HS-5 (cell line): ENCODE measurements at places on chromosomes 1 and 21.
A peak's percentile ranks its signal among the peaks of the same experiment; 100 is the strongest.

DNA sequence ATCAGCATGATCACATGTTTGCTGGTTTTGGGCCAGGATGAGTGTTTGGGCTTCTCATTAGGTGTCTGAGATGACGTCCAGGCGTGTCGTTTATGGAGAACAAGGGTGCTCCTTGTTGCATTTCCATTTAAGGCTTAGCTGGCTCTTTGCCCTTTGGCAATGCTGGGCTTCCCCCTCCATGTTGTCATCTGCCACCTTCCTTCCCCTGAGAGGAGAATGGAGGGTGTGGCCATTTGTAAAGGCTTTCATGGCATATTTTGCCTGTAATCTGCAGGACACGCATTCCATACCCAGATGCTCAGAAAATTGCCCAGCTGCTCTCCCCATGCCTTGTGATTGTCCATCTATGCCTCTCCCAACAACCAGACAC is 27.7 kb downstream of the PKP1 start:
- DNase-seq, result no peak

DNA sequence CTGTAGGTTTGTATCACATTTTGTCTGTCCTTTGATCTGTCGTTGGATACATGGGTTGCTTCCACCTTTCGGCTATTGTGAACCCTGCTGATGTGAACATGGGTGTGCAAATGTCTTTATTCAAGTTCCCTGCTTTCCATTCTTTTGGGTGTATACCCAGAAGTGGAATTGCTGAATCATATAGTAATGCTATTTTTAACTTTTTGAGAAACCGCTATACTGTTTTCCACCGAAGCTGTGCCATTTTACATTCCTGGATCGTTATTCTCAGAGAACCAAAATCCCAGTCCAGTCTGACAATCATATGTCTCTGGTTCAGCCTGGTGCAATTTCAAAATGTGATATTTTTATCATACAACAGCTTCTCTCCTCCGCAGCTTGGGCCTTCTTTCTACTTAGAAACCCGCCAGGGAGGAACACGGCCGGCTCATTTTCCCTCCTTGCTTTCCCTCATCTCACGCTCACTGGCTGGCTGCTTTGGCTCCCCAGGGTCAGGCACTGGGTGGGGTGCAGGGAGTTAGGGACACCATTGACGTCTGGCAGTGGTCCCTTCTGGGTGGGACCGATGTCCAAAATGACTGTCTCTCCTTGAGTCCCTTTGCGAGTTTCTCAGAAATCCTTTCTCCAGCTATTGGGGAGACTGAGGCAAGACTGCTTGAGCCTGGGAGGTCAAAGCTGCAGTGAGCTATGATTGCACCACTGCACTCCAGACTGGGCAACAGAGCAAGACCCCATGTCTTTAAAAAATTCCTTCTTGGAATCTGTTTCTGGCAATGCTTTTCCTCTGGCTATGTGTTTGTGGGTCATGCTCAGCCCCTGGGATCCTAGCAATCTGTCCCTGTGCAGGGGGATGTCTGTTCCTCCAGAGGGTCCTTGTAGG is 73.5 kb upstream of the AKT3 start:
- DNase-seq, result no peak

DNA sequence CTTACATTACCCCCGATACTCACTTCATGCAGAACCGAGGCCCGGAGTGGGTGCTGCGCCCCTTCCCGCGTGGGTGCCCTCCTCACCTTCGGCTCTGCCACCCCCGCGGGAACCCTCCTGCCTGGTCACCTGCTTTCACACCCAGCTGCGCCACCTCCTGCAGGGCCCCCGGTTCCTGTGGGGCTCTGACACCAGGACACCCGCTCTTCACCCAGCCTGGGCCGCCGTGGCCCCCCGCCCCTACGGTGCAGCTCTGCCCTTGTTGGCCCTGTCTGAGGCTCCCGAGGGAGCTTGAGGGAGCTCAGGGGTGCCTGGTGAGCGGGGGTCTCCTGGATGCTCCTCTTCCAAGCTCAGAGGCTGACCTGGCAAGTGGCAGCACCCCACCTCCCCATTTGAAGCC is 19.0 kb downstream of the RRP1 start:
- no peak for DNase-seq

GRCh38 chr1:22297999-22298398 is 153.7 kb upstream of the ZBTB40 start:
- no peak for DNase-seq

- no peak for DNase-seq
Measured at GRCh38 chr21:19368944-19369343, 965.4 kb upstream of the TMPRSS15 start.

DNA sequence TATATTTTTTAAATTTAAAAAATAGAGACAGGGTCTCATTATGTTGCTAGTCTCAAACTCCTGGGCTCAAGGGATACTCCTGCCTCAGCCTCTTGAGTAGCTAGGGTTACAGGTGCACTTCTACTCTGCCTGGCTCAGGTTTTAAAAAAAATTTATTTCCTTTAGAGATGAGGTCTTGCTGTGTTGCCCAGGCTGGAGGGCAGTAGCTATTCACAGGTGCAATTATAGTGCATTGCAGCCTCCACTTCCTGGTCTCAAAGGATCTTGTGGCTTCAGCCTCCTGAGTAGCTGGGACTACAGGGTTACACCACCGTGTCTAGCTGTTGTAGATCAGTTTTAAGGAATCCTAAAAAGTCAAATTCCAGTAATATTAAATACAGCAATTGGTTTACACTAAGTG is 5.0 kb downstream of the RNF11 start:
- DNase-seq, result no peak

DNA sequence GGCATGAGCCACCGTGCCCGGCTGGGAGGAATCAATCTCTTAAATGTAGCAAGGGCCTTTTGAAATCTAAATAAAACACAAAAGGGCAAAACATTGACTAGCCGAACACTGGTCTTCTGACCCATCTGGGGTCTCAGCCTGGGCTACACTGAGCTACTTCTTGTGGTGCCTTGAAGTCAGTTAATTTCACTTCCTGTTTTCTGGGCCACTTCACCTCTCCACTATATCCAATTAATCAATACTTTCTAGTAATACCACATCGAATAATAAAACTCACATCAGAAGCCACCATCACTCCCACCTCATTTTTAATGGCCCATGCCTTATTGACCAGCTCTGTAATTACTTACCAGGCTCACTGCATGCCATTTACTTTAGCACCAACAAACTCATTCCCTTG is 138.0 kb upstream of the SAMSN1 start:
- DNase-seq, result no peak

- DNase-seq, result no peak
Measured at GRCh38 chr1:178646821-178647220, 78.2 kb upstream of the RALGPS2 start.

GRCh38 chr1:78441921-78442320 is 48.9 kb upstream of the PTGFR start:
- no peak for DNase-seq

DNA sequence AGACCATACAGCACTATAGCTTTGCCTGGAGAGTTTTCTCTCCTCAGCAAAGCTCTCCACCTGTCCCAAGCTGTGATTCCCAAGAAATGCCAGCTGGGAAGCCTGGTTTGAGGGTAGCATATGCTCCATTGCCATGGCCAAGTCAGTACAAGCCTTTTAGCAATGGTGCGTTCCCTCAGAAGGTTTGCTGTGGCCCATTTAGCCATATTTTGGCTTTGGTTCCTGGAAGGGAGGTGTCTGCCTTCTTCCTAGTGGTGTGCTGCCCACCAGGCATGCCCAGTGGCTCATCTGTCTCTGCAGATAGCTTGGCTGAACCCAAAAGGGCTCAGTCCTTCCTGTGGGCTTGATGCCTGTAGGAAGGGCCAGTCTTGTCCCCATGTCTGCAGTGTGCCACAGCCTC is 32.4 kb downstream of the GALNT2 start:
- DNase-seq, result no peak

GRCh38 chr1:193183019-193183627 is 3.3 kb downstream of the B3GALT2 start:
- DNase-seq, result peak; percentile 29

- DNase-seq, result no peak
Measured at GRCh38 chr1:207824691-207825408, 73.0 kb downstream of the CD46 start.

GRCh38 chr1:240946926-240947325 is 335.0 kb upstream of the GREM2 start:
- peak; percentile 11 for DNase-seq

DNA sequence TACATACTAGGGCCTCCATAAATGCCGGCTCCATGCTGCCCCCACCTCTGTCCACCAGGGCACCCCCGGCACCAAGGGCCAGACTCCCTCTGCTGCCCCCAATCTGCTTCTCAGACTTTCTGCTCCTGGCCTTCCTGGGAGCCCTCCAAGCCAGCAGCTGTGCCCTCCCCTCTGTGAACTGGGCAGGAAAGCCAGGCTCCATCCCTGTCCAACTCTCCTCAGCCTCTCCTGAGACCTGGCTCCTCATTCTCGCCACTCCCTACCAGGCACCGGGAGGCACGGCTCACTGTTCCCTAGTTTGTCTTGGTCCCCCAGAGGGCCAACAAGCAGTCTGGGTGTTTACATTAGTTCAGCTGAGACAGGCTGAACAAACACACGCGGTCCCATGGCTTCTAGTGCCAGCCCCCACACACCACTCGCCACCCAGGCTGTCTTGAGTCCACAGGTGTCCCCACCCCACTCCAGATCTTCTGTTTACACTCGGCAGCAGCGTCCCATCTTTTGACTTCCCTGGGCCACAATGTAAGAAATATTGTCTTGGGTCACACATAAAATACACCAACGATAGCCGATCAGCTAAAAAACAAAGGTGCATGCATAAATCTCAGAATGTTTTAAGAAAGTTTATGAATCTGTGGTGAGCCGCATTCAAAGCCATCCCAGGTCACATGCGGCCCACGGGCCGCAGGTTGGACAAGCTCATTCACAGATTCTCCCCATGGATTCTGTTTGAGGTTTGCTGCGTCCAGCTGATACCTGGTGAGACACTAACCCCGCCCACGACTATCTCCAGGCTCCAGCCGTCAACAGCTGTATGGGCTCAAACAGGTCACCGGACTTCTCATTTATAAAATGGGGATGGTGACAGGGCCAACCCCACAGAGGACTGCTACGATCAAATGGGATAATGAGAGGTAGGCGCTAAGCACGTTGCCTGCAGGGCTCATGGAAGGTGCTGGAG is 29.5 kb upstream of the ECE1 start:
- DNase-seq, result no peak

DNA sequence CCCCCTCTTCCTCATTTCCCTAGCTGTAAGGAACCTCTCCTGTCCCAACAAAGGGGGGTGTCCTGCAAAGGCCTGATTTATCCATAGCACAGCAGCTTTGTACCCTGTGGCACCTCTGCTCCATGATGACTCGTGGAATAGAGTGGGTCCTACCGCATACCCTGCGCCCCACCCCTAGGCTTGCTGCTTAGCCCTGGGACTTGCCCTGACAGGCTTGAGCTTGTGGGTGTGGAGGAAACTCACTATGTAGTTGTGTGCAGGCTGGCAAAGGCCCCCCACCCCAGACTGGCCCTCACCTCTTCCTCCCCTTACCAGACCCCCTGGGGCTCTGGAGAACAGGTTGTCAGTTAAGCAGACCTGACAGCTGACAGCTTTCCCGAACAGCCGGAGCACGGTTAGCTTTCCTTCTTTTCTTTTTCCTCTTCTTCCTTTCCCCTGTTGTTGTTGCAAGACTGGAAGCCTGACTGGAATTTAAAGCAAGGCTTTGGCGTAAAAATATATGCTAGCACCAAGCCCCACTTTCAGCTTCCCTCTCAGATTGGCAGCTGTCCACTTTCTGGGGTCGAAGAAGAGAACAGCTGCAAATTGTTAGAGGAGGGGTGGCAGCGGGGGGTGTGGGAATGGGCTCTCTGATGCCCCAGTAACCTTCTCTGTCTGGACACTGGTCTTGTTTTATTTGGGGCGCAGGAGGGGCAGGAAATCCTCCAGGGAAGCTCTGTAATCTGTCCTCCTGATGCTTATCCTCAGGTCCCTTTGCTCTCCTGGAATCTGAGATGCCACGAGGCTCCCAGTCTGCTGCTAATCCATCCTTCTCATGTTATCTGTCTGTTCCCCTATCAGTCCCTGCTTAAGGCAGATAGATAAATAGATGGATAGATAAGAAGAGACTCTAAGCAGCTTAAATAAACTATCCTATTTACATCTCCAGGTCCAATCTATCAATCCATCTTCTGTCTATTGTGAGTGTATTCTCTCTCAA is 134.6 kb downstream of the BRINP2 start:
- no peak for DNase-seq

- no peak for DNase-seq
Measured at GRCh38 chr1:72724951-72725861, 442.9 kb upstream of the NEGR1 start.

GRCh38 chr1:14973773-14974172 is 179.8 kb upstream of the TMEM51 start:
- no peak for DNase-seq

GRCh38 chr21:36509973-36510664 is 30.2 kb upstream of the CLDN14 start:
- DNase-seq, result no peak

DNA sequence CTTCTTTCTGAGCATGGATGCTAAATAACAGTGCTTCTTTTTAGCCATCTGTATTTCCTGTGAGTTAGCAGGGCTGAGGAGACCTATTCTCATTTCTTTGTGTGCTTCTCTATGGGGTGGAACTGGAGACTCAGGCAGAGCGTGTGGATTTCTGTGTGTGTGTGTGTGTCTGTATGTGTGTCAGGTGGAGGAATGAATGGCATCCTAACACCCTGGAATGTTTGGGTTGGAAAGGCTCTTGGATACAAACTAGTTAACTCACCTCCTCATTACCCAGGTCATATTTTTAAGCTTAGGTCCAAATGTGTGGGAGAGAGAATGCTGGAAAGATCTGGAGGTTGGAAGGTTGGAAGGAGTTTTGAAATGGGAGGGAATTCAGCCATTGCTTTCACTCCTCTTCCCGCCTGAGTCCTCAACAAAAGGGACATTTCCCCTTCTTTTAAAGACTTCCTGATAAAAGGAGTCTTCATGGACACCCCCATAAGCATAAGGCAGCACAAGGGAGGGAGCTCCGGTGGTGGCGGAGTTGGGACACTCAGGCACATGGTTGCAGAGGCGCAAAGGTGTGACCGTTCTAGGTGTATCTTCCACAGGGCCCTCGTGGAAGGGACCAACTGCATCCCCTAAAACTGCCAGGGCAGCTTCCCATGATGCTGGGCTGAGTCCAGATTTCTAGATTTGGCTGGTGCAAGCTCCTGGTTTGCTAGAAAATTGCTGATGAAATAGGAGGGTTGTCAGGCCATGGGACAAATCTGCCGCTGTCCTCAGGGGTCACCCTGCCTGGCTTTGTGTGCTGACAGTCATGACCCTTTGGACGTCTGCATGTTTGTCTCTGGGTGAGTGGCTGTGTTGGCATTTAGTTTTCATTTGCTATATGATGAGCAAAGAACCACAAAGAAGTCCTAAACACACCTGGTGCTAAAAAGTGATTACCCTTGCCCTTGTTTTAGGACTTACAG is 37.6 kb downstream of the MTARC1 start:
- no peak for DNase-seq

- DNase-seq, result no peak
Measured at GRCh38 chr1:5764959-5765358, 227.3 kb downstream of the NPHP4 start.
